ENCODE measurements at places on chromosomes 1 and 21.

DNA sequence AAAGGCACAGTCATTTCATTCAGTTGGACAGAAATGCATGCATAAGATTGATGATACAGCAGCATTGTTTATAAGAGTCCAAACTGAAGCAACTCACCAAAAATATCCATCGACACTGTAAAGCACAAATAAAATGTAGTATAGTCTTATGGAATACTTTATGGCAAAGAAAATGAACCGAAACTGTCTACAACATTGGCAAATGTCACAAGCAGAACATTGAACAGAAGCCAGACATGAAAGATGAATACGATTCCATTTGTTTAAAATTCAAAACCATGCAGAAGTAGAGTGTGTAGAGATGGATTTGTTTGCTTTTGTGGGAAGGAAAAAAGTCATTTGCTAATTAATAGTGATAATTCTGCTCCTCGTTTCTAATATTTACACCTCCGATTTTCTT lies 7.5 kb upstream of the LEFTY1 start:
- H3K36me3 ChIP-seq, result no peaks in the 10 kb centered on the region
- no peak overlapping the region for H3K4me3 ChIP-seq
- no peaks in the 10 kb centered on the region for H3K4me1 ChIP-seq
- no peak for DNase-seq

GRCh38 chr1:7149080-7149838 lies 364.0 kb downstream of the CAMTA1 start:
- peaks cover 15% of the 10 kb centered on the region for H3K4me1 ChIP-seq
- peak overlapping the region; percentile 21 for H3K4me3 ChIP-seq
- H3K36me3 ChIP-seq, result no peaks in the 10 kb centered on the region

- H3K36me3 ChIP-seq, result no peaks in the 10 kb centered on the region
- H3K4me3 ChIP-seq, result no peak overlapping the region
- no peaks in the 10 kb centered on the region for H3K27me3 ChIP-seq
- no peak for DNase-seq
These were observed 7.7 kb upstream of the SAMD13 start for GRCh38 chr1:84293766-84294165.

- H3K36me3 ChIP-seq, result no peaks in the 10 kb centered on the region
- DNase-seq, result no peak
- no peak overlapping the region for H3K4me3 ChIP-seq
- H3K27me3 ChIP-seq, result no peaks in the 10 kb centered on the region
- no peaks in the 10 kb centered on the region for H3K4me1 ChIP-seq
These were observed 10.5 kb downstream of the WNT9A start for GRCh38 chr1:227937031-227937837.

- H3K36me3 ChIP-seq, result no peaks in the 10 kb centered on the region
- H3K4me3 ChIP-seq, result no peak overlapping the region
- H3K4me1 ChIP-seq, result no peaks in the 10 kb centered on the region
These were observed 10.0 kb upstream of the KPRP start for GRCh38 chr1:152747831-152748230.

GRCh38 chr1:234924450-234925355 lies 203.9 kb downstream of the TOMM20 start:
- no peak for DNase-seq
- no peak overlapping the region for H3K4me3 ChIP-seq
- peaks cover 40% of the 10 kb centered on the region for H3K4me1 ChIP-seq
- no peaks in the 10 kb centered on the region for H3K27me3 ChIP-seq

- no peaks in the 10 kb centered on the region for H3K4me1 ChIP-seq
- H3K27ac ChIP-seq, result no peak overlapping the region
- H3K27me3 ChIP-seq, result no peaks in the 10 kb centered on the region
- no peaks in the 10 kb centered on the region for H3K36me3 ChIP-seq
- no peak for DNase-seq
These were observed 34.9 kb upstream of the SPATA6 start for GRCh38 chr1:48506870-48507269.

DNA sequence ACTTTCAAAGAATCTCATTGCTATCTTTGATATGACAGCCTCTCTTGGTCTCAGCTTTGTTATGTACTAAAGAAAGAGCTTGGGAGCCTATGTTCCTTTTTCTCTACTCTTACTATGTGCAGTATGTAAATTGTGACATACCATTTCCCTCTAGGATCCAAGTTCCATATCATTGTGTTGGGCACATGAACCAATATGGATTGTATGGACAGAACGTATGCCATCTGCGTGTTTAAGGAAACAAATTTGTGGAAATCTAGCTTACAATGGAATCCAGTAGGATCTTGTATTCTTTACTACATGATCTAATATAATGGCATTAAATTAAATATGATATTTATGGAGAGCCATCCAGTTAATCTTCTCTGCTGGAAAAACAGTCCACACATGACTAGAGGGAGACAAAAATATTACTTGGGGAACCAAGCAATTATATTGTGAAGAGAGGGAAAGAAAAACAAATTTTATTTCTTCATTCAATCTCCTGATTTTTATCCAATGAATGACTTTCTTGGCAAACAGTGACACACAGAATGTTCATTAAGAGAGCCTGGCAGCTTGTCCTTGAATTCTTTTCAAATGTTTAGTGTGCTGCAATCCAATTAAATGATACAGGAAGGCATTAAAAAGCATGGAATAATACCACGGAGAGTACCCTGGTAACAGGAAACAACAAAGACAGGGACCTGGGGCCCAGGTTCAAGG lies 106.5 kb upstream of the DAB1 start:
- no peak overlapping the region for H3K4me3 ChIP-seq
- no peaks in the 10 kb centered on the region for H3K36me3 ChIP-seq
- no peak overlapping the region for H3K27ac ChIP-seq
- no peaks in the 10 kb centered on the region for H3K27me3 ChIP-seq
- H3K4me1 ChIP-seq, result no peaks in the 10 kb centered on the region

- H3K27me3 ChIP-seq, result no peaks in the 10 kb centered on the region
- DNase-seq, result no peak
- H3K4me1 ChIP-seq, result no peaks in the 10 kb centered on the region
- H3K36me3 ChIP-seq, result no peaks in the 10 kb centered on the region
- no peak overlapping the region for H3K4me3 ChIP-seq
These were observed 137.6 kb downstream of the ZZZ3 start for GRCh38 chr1:77544845-77545244.

GRCh38 chr1:66436378-66437135 lies 97.4 kb upstream of the SGIP1 start:
- peaks cover 4% of the 10 kb centered on the region for H3K4me1 ChIP-seq
- no peak overlapping the region for H3K4me3 ChIP-seq
- no peak overlapping the region for H3K27ac ChIP-seq
- H3K36me3 ChIP-seq, result no peaks in the 10 kb centered on the region

GRCh38 chr1:156407344-156407743 lies 38.3 kb downstream of the RHBG start:
- H3K36me3 ChIP-seq, result no peaks in the 10 kb centered on the region
- H3K4me3 ChIP-seq, result no peak overlapping the region
- no peaks in the 10 kb centered on the region for H3K27me3 ChIP-seq
- no peak for DNase-seq
- no peaks in the 10 kb centered on the region for H3K4me1 ChIP-seq

DNA sequence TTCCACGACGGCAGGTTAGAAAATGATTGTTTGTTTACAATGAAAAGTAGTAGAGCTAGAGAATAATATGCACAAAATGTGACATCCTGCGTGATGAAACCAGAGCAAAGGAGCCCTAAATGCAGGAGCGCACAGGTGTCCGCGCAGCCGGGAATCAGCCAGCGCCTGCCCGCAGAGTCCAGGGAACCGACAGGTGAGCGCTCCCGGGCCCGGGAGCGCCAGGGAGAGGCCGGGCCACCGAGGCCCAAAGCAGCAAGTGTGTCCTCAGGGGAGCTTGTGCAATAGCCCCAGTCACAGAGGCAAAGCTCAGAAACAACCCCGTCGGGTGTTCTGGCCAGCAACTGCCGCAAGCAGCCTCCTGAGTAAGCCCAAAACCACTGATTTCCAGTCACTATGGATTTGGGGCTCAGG lies 789 bp upstream of the GALE start:
- H3K4me1 ChIP-seq, result no peaks in the 10 kb centered on the region
- H3K27ac ChIP-seq, result peak overlapping the region; percentile 90
- peak overlapping the region; percentile 76 for H3K4me3 ChIP-seq

- DNase-seq, result no peak
- no peaks in the 10 kb centered on the region for H3K36me3 ChIP-seq
- H3K4me3 ChIP-seq, result no peak overlapping the region
- no peaks in the 10 kb centered on the region for H3K4me1 ChIP-seq
- H3K27ac ChIP-seq, result no peak overlapping the region
These were observed 12.6 kb upstream of the CHI3L2 start for GRCh38 chr1:111214884-111215283.

GRCh38 chr1:67716800-67717199 lies 31.8 kb downstream of the GADD45A start:
- DNase-seq, result peak; percentile 44
- peak overlapping the region; percentile 26 for H3K27ac ChIP-seq
- H3K27me3 ChIP-seq, result no peaks in the 10 kb centered on the region

- peaks cover 28% of the 10 kb centered on the region for H3K27me3 ChIP-seq
- no peaks in the 10 kb centered on the region for H3K36me3 ChIP-seq
- no peak for DNase-seq
- H3K4me1 ChIP-seq, result no peaks in the 10 kb centered on the region
These were observed 190.3 kb downstream of the GRIK3 start for GRCh38 chr1:36843906-36844610.

GRCh38 chr1:231053493-231054162 lies 13.6 kb upstream of the FAM89A start:
- no peaks in the 10 kb centered on the region for H3K36me3 ChIP-seq
- no peak for DNase-seq
- no peaks in the 10 kb centered on the region for H3K4me1 ChIP-seq

DNA sequence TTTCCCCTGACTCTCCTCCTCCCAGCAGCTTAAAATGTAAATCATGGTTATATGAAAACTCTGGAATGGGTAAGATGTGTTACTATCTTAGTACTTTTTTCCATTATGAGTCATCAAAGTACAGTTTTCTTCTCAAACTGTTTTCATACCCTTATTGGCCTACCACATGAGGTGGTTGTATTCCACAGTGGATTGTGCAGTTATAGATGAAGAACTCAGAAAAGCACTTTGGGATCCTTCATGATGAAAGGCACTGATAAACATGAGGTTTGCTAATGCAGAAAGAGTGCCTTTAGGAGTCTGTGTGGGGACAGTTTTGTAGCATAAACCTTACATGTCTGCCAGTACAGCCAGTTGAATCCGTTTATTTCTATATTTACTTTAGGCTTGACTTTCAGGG lies 32.0 kb upstream of the MYOCOS start:
- no peak for DNase-seq
- peaks cover 79% of the 10 kb centered on the region for H3K36me3 ChIP-seq
- H3K4me3 ChIP-seq, result no peak overlapping the region
- peak overlapping the region; percentile 17 for H3K27ac ChIP-seq

GRCh38 chr1:71046891-71047634 lies 553 bp downstream of the PTGER3 start:
- H3K36me3 ChIP-seq, result no peaks in the 10 kb centered on the region
- H3K27me3 ChIP-seq, result no peaks in the 10 kb centered on the region
- H3K4me1 ChIP-seq, result peaks cover 14% of the 10 kb centered on the region
- no peak for DNase-seq
- H3K4me3 ChIP-seq, result peak overlapping the region; percentile 86

DNA sequence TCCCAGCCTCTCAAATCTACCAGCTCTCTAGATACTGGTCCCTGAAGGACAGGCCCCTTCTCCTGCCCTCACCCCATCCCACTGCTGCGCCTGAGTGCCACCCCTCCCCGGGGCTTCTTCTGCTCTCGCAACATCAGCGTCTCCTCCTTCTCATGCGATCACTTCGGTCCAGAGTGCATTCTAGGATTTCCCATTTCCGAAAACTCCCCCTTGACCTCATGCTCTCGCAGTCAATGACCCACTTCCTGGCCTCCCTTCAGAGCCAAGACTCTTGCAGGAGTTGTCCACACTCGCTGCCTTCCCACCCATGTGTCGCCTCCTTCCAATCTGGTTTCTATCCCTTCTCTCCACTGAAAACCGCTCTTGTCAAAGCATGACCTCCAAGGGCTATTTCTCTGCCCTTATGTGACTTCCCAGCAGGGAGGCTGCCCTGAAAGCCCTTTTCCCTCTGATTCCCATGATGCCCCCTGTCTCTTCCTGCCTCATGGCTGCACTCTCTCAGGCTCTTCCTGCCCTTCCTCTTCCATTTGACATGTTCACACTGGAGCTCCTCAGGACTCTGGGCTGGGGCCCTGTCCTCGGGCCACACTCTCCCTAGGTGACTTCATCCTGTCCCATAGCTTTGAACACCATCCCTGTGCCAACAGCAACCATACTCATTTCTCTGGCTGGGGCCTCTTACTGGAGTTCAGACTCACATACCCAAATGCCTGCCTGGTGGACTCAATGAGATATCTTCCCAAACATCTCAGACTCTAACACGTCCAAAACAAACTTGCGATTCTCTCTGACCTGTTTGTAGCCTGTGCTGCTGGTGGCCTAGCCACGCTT lies 46.0 kb downstream of the LDLRAD2 start:
- no peaks in the 10 kb centered on the region for H3K27me3 ChIP-seq
- H3K4me1 ChIP-seq, result no peaks in the 10 kb centered on the region
- H3K36me3 ChIP-seq, result peaks cover 98% of the 10 kb centered on the region
- DNase-seq, result no peak
- no peak overlapping the region for H3K27ac ChIP-seq

DNA sequence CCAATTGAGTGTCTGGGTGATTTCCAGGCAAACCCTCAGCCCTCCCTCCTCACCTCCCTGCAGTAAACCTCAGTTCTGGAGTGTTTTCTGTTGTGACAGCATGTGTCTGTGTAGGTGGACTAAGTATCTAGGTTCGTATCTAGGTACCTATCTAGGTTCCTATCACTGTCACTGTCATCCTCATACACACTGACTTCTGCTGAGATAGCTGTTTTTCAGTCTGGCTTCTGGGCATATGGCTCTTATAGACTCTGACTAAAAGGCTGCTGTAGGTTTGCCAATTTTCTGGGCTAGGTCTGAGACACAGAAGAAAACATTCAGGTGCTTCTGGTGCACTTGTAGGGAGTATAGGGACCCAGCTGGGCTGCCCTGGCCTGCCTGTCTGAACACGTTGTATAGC lies 8.1 kb upstream of the TRIM67 start:
- H3K4me3 ChIP-seq, result no peak overlapping the region
- no peak overlapping the region for H3K27ac ChIP-seq
- H3K4me1 ChIP-seq, result no peaks in the 10 kb centered on the region
- H3K36me3 ChIP-seq, result no peaks in the 10 kb centered on the region
- no peak for DNase-seq
- H3K27me3 ChIP-seq, result peaks cover 19% of the 10 kb centered on the region

- H3K4me3 ChIP-seq, result no peak overlapping the region
- no peaks in the 10 kb centered on the region for H3K36me3 ChIP-seq
- no peak for DNase-seq
- no peaks in the 10 kb centered on the region for H3K27me3 ChIP-seq
- H3K4me1 ChIP-seq, result no peaks in the 10 kb centered on the region
These were observed 22.2 kb upstream of the LYPLAL1 start for GRCh38 chr1:219151467-219151866.

DNA sequence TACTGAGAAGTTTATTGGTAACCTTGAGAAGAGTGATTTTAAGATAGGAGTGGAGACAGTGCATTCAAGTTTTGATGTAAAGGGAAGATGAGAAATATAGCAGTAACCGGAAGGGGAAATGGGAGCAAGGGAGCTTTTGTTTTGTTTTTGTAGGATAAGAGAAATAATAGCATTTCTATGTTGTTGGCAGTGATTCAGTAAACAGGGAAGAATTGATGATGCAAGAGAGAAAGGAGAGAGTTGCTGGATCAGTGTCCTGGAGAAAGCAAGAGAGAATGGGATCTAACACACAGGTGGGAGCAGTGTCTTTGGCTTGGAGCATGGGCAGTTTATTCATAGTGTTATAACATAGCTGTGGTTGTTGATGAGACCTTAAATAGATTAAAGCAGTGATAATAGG lies 56.4 kb downstream of the OSBPL9 start:
- no peak for DNase-seq
- no peak overlapping the region for H3K27ac ChIP-seq
- H3K36me3 ChIP-seq, result no peaks in the 10 kb centered on the region
- H3K4me1 ChIP-seq, result peaks cover 38% of the 10 kb centered on the region
- no peak overlapping the region for H3K4me3 ChIP-seq

GRCh38 chr1:200665861-200666260 lies 3.8 kb downstream of the DDX59 start:
- no peak for DNase-seq
- no peak overlapping the region for H3K4me3 ChIP-seq
- peak overlapping the region; percentile 65 for H3K27ac ChIP-seq
- no peaks in the 10 kb centered on the region for H3K4me1 ChIP-seq

All from tibial artery (tissue), 4 donors.